IMR-90 (cell line): ENCODE measurements at places on chromosomes 7 and 10. TPM values are rescaled to one million over a fixed set of nuclear protein-coding genes. Genes with fewer than 3 reads are reported as not detected.
A peak's percentile ranks its signal among the peaks of the same experiment; 100 is the strongest.

Gene NXPH1
- not detected in 2 replicates for total RNA-seq

- no peaks in the 10 kb centered on the region for H3K36me3 ChIP-seq
- 0 out of 2 replicates have a peak, but pooled peaks cover 2% of the 10 kb centered on the region for H3K4me1 ChIP-seq
- DNase-seq: peak; percentile 47
- H3K27ac ChIP-seq: no peak overlapping the region
- no peaks in the 10 kb centered on the region; the same call in 1 of the 2 replicates for H3K27me3 ChIP-seq
- no peak overlapping the region for H3K4me3 ChIP-seq
Measured at GRCh38 chr10:23384364-23384763, 39.8 kb upstream of the C10orf67 start.

Gene GBF1
- total RNA-seq: 36.4 and 38.7 TPM in 2 replicates

GRCh38 chr10:92068900-92069299 is 145.3 kb downstream of the BTAF1 start:
- no peak overlapping the region for H3K27ac ChIP-seq
- no peaks in the 10 kb centered on the region for H3K27me3 ChIP-seq
- peaks cover 5% of the 10 kb centered on the region; the same call in 1 of the 2 replicates for H3K4me1 ChIP-seq
- H3K36me3 ChIP-seq: no peaks in the 10 kb centered on the region; the same call in 1 of the 2 replicates
- H3K4me3 ChIP-seq: no peak overlapping the region

Gene SYCE1
- not detected in 2 replicates for total RNA-seq

Gene C10orf62
- not detected in 2 replicates for total RNA-seq

GRCh38 chr7:32140210-32140939 is 70.2 kb upstream of the PDE1C start:
- H3K27me3 ChIP-seq: no peaks in the 10 kb centered on the region
- no peak overlapping the region for H3K27ac ChIP-seq
- H3K4me1 ChIP-seq: peaks cover 7% of the 10 kb centered on the region
- no peak overlapping the region for H3K4me3 ChIP-seq
- no peaks in the 10 kb centered on the region for H3K36me3 ChIP-seq

Gene CARD11
- total RNA-seq: 0.18 and 0.28 TPM in 2 replicates

- H3K27ac ChIP-seq: no peak overlapping the region
- H3K4me3 ChIP-seq: no peak overlapping the region
- no peaks in the 10 kb centered on the region for H3K4me1 ChIP-seq
- no peak for DNase-seq
Measured at GRCh38 chr7:50335230-50335794, 30.8 kb downstream of the IKZF1 start.
